Activated CD4-positive, alpha-beta T cell treated with anti-CD3 and anti-CD28 coated beads, Interleukin-2, amount 50 U/mL, for 48 hours (primary cell): ENCODE measurements at places on chromosomes 4 and X.

- no peak for DNase-seq
Observed at GRCh38 chr4:128635955-128636560, 173.4 kb upstream of the JADE1 start.

DNA sequence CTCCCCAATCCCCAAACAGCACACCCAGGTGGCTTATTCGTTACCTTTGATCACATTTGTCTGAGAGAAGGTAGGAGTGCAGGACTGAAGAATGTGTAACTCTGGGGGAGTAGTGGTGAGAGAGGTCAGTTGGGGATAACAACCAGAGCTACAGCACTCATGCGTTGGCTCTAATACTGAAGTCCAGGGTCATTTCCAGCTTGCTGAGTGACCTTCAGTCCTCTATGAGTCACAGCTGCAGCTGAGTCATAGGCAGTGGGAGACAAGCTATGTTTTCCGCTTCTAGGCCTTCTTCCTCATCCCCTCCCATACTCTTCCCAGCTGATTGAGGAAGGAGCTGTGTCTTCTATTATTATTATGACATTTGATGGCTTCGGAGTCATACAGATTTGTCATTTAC, 31.6 kb upstream of the CT47C1 start:
- no peak for DNase-seq

- no peak for DNase-seq
Observed at GRCh38 chrX:19595043-19595677, 79.9 kb upstream of the MAP3K15 start.

DNA sequence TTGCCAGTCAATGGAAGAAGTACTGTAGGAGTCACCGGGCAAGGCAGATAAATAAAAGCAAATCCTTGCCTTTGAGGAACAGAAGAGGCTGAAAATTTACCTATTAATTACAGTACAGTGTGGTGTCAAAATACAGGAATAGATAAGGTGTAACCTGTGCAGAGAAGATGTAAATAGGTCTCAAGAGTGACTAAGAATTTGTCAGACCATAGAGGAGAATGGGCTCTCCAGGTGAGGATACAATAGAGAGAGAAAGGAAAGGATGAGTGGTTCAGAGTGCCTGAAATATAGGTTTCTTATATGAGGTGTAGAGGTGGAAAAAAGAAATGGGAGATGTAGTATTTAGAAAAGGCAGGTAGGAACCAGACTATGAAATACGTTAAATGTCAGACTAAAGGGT, 801 bp upstream of the ZC4H2 start:
- no peak for DNase-seq

- no peak for DNase-seq
Observed at GRCh38 chrX:41705042-41705441, 16.3 kb downstream of the GPR34 start.

- peak; percentile 53 for DNase-seq
Observed at GRCh38 chr4:2961421-2961810, 1.8 kb downstream of the NOP14 start.

- no peak for DNase-seq
Observed at GRCh38 chr4:21113496-21114223, 413.4 kb downstream of the PACRGL start.

GRCh38 chr4:169009286-169010124, 550 bp downstream of the CBR4 start:
- peak; percentile 67 for DNase-seq

DNA sequence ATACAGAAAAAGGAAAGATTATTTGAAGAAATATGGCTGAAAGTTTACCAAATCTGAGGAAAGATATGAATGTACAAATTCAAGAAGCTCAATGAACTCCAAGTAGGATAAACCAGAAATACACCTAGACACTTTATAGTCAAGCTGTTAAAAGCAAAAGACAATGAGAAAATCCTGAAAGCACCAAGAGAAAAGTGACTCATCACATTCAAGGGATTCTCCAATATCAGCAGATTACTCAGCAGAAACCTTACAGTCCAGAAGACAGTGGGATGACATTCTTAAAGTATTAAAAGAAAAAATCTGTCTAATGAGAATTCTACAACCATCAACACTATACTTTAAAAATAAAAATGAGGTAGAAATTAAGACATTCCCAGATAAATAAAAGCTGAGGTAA, 223.8 kb upstream of the ZCCHC13 start:
- no peak for DNase-seq

GRCh38 chr4:10806953-10807645, 122.5 kb upstream of the CLNK start:
- DNase-seq, result no peak

DNA sequence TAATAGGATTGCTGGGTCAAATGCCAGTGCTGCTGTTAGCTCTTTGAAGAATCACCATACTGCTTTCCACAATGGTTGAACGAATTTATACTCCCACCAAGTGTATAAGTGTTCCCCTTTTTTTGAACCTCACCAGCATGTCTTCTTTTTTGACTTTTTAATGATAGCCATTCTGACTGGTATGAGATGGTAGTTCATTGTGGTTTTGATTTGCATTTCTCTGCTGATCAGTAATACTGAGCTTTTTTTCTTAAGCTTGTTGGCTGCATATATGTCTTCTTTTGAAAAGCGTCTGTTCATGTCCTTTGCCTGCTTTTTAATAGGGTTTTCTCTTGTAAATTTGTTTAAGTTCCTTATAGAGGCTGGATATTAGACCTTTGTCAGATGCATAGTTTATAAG, 14.8 kb downstream of the USP38 start:
- DNase-seq, result no peak

DNA sequence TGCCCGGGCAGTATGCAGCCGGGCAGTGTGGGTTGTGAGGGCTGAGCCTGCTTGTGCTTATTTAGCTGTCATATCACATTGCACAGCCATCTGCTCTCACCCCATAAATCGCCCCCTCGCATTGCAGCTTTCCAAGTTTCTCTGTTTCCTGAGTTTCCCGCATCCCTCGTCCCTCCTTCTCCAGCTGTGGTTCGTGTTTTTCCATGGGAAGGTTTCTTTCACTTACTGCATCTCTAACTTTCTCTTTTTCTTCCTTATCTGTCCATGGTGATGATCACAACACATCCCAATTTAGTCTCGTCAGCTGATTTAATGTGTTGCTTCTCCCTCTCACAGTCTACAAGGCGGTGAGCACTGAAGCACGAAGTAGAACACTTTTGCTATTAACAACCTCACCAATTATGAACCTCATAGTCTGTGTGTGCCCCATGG, 118.1 kb downstream of the ENPP6 start:
- DNase-seq, result no peak

DNA sequence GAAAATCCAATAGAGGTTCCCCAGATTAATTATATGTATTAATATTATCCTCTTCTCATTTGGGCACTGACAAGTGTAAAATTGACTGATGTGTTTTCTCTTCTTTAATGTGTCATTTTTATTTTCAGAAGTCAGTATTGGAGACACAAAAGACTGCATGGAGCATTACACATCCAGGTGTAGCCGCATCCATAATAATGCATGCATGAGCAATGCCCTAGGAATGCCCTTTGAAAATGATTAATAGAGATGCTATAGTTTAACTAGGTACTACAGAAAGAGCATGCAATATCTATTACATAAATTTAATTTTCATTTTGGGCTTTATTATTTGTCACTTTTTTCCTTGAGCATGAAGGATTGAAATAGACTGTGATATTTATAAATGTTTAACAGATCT, 509.9 kb downstream of the SPOCK3 start:
- no peak for DNase-seq

DNA sequence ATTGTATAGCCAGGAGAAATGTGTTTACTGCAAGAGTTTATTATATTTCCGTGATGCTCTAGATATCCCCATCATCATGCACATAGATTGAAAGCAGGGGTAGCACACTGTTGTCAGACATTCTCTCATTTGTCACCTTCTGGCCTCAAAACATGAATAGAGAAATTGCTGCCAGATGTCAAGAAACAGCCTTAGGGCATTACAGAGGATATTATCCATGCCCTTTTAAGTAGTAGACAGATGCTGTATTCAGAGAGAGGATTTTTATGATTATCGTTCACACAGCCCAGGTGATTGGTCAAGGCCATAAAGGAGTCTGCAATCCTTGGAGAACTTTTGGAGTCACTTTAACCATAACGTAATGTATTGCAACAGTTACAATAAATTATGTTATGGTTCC, 1961.5 kb upstream of the TENM3 start:
- DNase-seq, result no peak

DNA sequence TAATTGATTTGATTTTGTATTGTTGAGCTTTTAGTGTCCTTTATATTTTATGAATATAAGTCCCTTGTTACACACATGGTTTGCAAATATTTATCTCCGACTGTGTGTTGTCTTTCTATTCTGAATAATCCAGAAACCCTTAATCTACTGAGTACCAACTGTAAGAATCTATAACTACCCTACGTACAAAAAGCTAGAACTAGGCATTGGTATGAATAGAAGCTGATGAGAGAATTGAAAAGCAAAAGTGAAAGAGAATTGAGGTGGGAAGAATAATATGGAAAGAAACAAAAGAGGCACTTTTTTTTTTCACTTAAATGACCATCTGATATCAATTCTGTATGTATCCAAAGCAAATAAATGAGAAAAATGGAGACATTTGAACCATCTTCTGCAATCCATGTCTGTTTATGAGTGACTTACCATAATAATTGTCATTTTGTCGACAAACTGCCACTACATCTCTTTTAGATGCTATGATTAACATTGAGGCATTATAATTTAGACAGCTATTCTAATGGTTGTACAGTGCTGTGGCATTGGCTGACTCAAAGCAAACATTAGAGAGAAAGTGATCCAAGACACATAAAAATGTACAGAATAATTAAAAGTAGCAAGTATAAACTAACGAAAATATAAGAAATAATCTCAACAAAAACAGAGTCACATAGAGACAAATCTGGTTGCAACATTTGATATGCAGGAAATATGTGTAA, 1516.6 kb upstream of the AGA start:
- DNase-seq, result no peak

DNA sequence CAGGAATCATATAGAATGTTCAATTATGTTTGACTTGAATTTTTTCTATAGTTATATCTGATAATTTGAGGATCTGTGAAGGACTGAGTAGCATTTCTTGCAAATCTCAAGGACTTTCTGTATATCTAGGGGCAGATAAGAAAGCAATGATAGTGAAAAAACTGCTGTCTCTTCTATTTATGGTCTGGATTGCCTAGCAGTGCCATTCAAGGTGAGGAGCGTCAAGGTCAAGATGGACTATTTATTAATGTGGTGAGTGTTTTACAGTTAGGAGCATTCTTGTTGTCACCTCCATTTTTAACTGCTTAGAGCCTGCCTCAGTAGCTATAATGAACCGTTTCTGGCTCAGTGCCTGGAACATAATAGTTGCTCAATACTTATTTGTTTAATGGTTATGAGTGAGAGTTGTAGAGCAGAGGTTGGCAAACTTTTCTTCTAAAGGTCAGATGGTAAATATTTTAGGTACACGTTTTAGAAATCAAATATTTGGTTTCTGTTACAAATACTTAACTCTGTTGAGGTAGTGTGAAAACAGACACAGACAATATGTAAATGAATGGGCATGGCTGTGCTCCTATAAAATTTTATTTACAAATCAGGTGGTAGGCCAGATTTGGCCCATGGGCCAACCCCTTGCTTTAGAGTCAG, 523.2 kb upstream of the IGFBP7 start:
- DNase-seq, result no peak
